Stimulated activated CD8-positive, alpha-beta memory T cell treated with anti-CD3 and anti-CD28 coated beads, Interleukin-7, amount 100 ng/mL, for 48 hours (primary cell): ENCODE measurements at places on chromosomes 2 and 18.

- DNase-seq = no peak
Observed at GRCh38 chr2:224440988-224441387, 39.1 kb upstream of the FAM124B start.

DNA sequence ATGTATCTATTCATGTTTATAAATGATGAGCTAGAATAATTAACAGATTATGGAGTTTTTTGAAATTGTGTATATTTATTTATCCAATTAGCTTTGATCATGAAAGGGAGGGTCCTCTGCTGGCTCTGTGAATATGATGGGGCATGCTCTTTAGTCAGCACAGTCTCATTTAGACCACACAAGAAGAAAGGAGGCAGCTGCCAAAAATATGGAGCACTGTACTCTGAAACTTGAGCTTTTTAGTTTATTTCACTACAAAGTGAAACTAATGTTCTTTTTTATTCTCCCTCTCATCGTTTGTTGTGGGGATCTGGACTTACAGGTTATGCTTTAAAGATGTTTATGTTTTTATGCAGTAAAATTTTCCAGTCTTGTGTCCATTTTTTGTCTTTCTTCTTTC is 266.9 kb upstream of the GULP1 start:
- DNase-seq = no peak

GRCh38 chr2:191302459-191303139 is 57.4 kb downstream of the MYO1B start:
- DNase-seq = no peak

DNA sequence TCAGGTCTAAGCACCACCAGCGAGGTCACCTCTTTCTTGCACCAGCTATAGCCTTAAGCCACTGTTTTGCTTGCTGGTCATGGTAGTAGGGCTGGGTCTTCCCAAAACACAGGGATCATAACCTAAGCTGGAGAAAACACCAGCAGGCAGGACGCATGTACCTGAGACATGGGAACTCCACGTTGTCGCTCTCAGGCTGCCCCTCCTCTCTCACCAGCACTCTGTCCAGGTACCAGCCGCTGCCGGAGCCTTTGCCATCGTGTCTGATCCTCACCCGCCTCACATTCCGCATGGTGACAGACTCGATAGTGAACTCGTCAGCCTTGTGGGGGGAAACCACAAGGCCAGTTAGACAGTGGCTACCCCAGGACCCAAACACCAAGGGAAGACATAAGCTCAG is 79.5 kb downstream of the LOXHD1 start:
- DNase-seq = no peak

DNA sequence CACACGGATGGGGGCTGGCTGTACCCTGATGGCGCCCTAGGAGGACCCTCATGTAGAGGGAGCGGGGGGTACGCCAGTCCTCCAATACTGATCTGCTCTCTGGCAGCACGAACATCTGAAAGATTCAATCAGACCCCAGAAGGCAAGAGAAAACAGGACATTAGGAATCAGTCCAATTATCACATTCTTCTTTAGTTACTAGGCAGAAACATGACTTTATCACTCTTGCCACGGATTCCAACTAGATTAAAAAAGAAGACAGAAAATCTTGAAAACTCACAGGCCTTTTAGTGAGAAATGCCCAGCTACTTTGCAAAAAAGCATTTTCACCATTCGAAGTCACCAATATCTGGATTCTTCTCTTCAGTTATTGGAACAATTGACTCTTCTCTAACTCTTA is 68.4 kb downstream of the ID2 start:
- DNase-seq = no peak

GRCh38 chr2:235595422-235596010 is 101.7 kb downstream of the AGAP1 start:
- peak; percentile 9 for DNase-seq

DNA sequence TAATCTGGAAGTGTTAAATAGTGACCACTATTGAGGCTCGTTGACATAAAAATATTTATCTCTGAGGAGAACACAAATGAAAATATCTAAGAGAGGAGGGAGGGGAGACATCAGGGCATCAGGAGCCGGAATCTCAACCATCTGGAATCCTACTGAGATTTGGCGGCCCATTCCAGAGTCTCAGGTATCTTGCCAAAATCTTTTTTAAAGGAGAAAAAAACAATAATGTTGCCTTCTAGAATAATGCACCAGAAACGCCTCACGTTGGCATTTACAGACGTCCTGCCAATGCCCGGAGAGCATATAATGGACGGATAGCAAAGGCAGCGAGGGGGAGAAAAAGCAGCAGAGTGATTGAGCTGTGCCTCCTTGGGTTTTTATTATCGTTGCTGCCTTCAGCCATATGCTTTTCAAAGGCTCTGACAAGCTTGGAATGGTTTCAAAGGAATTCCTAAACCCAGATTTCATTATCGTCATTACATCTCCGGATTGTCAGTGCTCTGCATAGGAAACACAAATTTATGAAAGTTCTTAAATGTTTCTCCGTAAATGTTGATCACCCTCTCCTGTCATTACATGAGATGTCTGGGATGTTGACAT is 30.9 kb upstream of the EGR4 start:
- DNase-seq = no peak

DNA sequence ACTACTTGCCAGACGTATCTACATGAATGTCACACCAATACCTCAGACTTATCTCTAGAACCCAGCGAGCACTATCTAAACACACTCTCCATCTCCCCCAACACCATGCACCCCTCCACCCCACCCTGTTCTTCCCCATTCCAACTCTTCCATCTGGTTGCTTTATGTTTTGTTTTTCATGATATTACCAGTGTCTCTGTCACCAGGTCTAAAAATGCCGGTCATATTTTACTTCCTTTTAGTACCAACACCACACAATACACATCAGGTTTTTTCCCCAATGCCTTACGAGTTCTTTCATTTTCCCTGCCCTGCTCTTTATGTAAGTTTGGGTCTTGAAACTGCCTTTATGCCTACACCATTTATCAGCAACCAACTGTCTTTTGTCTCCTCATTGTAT is 10.2 kb upstream of the ITGA4 start:
- DNase-seq = no peak

GRCh38 chr2:165633431-165633830 is 160.6 kb downstream of the GALNT3 start:
- no peak for DNase-seq

- DNase-seq = no peak
Observed at GRCh38 chr2:217941886-217942728, 60.7 kb downstream of the TNS1 start.

- DNase-seq = no peak
Observed at GRCh38 chr2:65300134-65300760, 72.6 kb downstream of the ACTR2 start.

DNA sequence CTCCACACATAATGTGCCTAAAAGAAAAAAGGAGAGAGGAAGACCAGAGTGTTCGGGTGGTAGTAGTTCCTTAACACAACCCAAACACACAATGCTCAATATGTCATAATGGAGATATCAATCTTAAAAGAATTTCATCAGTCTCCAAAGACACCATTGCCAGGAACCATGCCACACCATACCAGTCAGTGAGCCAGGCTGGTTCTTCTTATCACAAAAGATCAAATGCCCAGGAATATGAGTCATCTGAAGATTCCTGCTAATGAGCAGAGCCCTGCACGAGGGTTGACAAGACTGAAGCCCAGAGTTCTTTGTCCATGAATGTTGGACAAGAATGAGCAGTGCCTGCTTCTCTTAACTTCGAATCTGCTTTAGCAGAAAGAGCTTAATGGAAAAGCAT is 262.3 kb downstream of the ZNF516 start:
- DNase-seq = no peak

GRCh38 chr2:14804902-14805301 is 172.4 kb downstream of the LRATD1 start:
- DNase-seq = no peak

DNA sequence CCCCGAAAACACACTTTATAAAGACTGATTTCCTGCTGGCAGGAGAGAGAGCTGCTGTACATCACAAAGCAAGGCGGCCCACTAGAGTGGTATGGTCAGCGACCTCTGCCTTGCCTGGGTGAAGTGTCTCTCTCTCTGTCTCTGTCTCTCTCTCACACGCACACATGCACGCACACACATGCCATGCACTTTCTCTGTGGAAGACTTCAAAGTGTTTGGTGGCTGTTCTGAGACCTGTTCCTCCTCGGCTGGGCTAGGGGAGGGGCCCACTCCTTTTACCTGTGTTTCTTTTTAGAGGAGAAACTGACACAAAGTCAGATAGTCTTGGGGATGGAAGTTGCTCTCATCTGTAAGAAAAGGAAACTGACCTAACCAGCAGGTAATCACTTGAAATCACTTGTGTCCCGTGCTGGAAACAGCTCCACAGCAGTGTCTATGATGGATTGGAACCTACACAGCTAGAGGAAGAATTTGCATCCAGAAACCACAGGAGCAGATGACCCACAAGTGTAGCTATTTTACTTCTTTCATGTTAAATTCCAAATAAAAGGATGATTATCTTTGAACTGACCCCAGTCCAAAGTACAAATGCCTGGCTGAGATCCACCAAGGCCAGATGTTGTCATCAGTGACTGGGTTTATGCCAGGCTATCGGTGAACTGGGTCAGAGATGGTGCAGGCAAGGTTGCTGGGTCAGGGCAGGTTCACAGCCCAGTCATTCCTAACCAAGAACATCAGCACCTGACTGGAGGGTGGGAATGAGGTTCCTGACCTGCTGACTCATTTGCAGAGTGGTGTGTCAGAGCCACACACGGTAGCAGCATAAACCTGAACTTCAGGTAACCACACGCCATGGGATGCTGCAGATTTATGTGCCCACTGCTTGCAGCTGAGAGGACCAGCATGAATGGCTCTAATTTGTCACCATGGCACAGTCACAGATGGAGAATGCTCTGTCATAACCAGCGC is 63.0 kb downstream of the NPAS2 start:
- DNase-seq = no peak

DNA sequence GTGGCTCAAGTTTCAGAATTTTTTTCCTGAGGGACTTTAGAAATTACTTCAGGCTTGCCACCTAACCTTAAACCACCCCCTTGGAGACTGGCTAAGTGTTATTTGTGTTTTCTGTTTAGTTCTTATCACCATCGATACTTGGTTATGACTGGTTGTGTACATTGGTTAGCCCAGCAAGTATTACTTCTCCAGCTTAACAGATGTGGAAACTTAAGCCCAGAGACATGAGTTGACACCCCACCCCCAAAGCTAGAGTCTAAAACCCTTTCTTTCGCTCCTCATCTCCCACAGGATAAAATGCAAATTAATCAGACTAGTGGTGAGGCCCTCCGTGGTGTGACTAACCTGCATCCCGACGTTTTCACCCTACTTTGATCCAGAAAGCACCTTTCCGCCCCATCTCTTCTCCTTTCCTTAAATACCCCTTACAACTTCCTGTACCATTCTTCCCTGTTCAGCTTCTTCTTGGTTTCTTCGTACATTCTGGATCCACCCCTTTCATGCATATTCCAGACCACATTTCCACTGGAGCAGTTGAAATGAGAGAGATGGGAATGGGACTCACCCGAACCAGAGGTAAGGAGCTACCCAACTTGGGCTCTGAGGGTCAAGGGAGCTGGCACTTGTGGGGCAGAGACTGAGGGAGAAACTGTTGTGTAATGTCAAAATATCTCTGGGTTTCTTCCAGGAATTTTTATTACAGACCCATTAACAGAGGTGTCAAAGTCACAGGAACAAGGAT is 819 bp upstream of the MAP3K2 start:
- no peak for DNase-seq

DNA sequence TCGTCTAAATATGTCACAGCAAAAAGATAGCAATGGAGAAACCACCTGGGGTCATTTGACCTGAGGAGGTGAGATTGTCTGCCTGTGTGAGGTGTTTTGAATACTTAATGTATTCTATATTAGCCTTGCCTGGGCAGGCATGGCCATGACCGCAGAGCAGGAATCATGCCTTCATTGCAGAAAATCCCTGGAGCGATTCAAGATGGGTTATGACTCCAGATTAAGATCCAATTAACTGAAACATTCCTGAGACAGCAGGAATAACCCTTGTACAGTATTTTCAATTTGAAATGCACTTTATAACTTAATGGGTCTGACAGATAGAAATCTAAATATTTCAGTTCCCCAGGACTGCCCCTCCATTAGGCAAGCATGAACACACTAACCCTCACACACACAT is 227.3 kb upstream of the RAB6C start:
- DNase-seq = no peak
